ENCODE measurements at places on chromosomes 1 and 21. TPM values are rescaled to one million over a fixed set of nuclear protein-coding genes. Genes with fewer than 3 reads are reported as not detected.

DNA sequence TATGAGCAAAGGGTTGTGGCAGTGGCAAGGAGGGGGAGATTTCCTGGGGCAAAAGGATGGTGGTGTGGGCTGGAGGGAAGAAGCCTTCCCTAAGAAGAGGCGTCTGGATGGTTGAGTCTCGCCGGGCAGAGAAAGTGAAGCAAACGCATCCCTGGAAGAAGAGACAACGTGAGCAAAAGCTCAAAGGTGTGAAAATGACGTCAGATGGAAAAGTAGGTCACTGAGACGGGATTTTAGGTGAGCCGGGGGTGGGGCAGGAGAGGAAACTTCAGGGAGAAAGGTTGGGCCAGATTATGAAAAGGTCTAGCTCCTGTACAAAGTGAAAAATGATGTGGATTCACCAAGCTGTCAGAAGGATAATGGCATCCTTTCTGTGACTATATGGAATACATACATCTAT lies 95.3 kb upstream of the KCNE2 start:
- no peaks in the 10 kb centered on the region for H3K36me3 ChIP-seq
- DNase-seq = no peak
- no peaks in the 10 kb centered on the region for H3K27me3 ChIP-seq

GRCh38 chr1:221644663-221645258 lies 97.1 kb downstream of the DUSP10 start:
- H3K4me3 ChIP-seq = no peak overlapping the region
- no peaks in the 10 kb centered on the region for H3K27me3 ChIP-seq
- no peaks in the 10 kb centered on the region for H3K36me3 ChIP-seq
- no peaks in the 10 kb centered on the region for H3K4me1 ChIP-seq
- H3K27ac ChIP-seq = no peak overlapping the region

- H3K27ac ChIP-seq = no peak overlapping the region
- DNase-seq = no peak
- no peaks in the 10 kb centered on the region for H3K36me3 ChIP-seq
Measured at GRCh38 chr1:153592748-153593147, 20.2 kb downstream of the S100A16 start.

DNA sequence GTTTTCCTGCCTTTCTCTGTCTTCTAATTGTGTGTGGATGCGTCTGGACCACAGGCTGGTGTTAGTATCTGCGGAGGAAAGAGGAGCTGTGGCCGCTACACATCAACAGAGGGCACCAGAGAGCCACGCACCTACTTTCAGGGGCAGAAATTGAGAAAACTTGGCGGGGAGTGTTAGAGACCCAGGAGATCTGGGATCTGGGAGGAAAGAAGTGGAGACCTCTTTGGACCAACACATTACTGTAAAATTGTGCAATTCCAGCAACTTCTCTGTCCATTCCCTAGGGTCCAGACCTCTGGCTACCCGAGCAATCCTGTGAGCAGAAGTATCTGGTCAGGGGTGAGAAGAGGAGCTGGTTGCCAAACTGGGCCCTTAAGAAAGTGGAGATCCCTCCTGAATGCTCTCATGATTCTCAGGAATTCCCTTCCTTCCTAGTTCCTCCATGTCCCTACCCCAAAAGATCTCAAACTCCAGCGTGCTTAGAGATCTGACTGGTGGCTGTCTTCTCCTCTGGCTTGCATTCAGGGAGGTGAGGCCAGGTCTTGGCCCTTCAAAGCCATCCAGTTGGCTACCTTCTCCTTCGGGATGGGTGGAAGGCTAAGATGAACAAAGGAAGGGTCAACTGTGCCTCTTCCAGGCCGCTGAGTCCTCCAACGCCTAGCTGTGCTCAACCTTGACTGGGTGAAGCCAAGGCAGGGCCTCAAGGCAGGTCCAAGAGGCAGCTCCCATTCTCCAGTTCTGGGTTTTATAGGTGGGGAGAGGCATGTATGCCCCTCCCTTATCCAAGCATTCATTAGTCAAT lies 1.2 kb upstream of the KIRREL1 start:
- no peak overlapping the region for H3K4me3 ChIP-seq
- DNase-seq = peak; percentile 86
- H3K27ac ChIP-seq = peak overlapping the region; percentile 97
- H3K4me1 ChIP-seq = no peaks in the 10 kb centered on the region
- no peaks in the 10 kb centered on the region for H3K36me3 ChIP-seq

- DNase-seq = no peak
- no peak overlapping the region for H3K4me3 ChIP-seq
- H3K27ac ChIP-seq = no peak overlapping the region
- no peaks in the 10 kb centered on the region for H3K4me1 ChIP-seq
- H3K36me3 ChIP-seq = no peaks in the 10 kb centered on the region
- no peaks in the 10 kb centered on the region for H3K27me3 ChIP-seq
Measured at GRCh38 chr1:199639453-199639852, 388.1 kb upstream of the NR5A2 start.

- no peak for DNase-seq
- H3K27me3 ChIP-seq = no peaks in the 10 kb centered on the region
- H3K36me3 ChIP-seq = no peaks in the 10 kb centered on the region
- no peak overlapping the region for H3K4me3 ChIP-seq
- H3K27ac ChIP-seq = no peak overlapping the region
Measured at GRCh38 chr1:82483146-82483545, 682.4 kb downstream of the ADGRL2 start.

DNA sequence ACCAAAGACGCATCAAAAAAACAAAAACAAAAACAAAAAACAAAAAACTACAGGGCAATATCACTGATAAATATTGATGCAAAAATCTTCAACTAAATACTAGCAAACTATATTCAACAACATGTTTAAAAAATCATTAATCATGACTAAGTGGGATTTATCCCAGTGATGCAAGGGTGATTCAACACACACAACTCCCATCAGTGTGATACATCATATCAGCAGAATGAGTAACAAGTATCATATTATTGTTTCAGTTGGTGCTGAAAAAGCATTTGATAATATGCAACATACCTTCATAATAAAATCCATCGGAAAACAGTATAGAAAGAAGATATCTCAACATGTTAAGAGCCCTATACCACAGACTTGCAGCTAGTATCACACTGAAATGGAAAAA lies 953.0 kb downstream of the AMY1C start:
- no peaks in the 10 kb centered on the region for H3K4me1 ChIP-seq
- no peak overlapping the region for H3K27ac ChIP-seq
- no peak for DNase-seq
- no peaks in the 10 kb centered on the region for H3K36me3 ChIP-seq

- peaks cover 24% of the 10 kb centered on the region for H3K4me1 ChIP-seq
- H3K27ac ChIP-seq = peak overlapping the region; percentile 94
- H3K4me3 ChIP-seq = no peak overlapping the region
- DNase-seq = no peak
Measured at GRCh38 chr1:204079608-204079999, 6.7 kb downstream of the SOX13 start.

DNA sequence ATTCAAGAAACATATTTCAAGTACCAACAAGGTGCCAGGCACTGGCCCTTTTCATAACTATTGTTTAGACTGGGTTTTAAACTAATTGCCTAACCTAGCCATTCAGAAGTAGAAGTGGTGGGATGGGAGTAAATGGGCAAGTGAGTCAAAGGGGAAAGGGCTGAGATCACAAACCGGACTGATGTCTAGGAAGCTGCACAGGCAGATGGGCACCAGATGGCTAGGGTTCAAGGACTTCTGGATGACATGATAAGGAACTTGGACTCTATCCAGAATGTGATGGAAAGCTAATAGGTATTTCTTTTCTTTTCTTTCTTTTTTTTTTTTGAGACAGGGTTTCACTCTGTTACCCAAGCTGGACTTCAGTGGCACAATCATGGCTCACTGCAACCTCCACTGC lies 46.6 kb downstream of the LYST start:
- H3K36me3 ChIP-seq = no peaks in the 10 kb centered on the region
- DNase-seq = no peak
- H3K27ac ChIP-seq = no peak overlapping the region
- no peaks in the 10 kb centered on the region for H3K27me3 ChIP-seq
- no peak overlapping the region for H3K4me3 ChIP-seq

GRCh38 chr1:233730809-233731208 lies 116.9 kb downstream of the KCNK1 start:
- no peak for DNase-seq
- no peaks in the 10 kb centered on the region for H3K4me1 ChIP-seq
- H3K27ac ChIP-seq = no peak overlapping the region
- H3K36me3 ChIP-seq = no peaks in the 10 kb centered on the region
- no peaks in the 10 kb centered on the region for H3K27me3 ChIP-seq

DNA sequence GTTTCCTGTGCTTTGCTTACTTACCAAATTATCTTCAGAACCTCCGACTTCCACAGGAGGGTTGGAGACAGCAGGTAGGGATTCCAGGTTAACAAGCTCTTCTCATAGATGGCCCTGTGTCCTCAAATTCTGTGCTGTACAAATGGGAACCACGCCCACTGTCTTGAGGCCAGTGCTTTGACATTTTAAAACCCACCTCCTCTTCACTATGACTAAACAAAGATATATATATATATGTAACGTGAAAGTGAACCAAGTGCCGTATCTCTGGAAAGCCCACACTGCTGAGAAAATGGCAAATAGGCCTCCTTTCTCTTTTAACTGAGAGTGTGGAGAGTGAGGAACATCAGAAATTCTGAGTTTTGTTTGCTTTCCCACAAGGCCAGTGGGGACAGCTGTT lies 99.6 kb downstream of the ZBTB18 start:
- H3K27me3 ChIP-seq = no peaks in the 10 kb centered on the region
- H3K27ac ChIP-seq = peak overlapping the region; percentile 21
- no peak for DNase-seq
- H3K36me3 ChIP-seq = no peaks in the 10 kb centered on the region

DNA sequence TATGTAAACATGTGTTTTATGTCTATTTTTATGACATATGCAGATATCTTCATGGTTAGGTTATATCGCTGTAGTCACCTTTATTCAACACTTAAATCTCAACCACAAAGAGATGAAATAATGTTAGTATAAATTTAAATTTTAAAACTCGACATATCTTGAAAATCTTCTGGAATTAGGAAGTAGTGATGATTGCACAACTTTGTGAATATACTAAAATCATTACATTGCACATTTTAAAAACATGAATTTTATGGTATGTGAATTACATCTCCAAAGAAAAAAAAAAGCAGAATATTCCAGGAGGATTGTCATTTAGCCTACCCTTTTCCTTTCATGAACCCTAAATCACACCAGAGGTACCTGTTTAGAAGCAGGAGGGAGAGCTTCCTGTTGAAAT lies 39.4 kb upstream of the CACYBP start:
- peaks cover 4% of the 10 kb centered on the region for H3K4me1 ChIP-seq
- H3K27me3 ChIP-seq = no peaks in the 10 kb centered on the region
- no peak overlapping the region for H3K27ac ChIP-seq
- H3K4me3 ChIP-seq = no peak overlapping the region
- DNase-seq = no peak
- no peaks in the 10 kb centered on the region for H3K36me3 ChIP-seq

Gene NR1I3
- total RNA-seq = not detected

- no peaks in the 10 kb centered on the region for H3K4me1 ChIP-seq
- no peaks in the 10 kb centered on the region for H3K36me3 ChIP-seq
- DNase-seq = no peak
- no peaks in the 10 kb centered on the region for H3K27me3 ChIP-seq
- no peak overlapping the region for H3K4me3 ChIP-seq
Measured at GRCh38 chr1:222161676-222162075, 386.2 kb downstream of the HHIPL2 start.

GRCh38 chr1:234953655-234954405 lies 174.8 kb downstream of the TOMM20 start:
- no peak overlapping the region for H3K27ac ChIP-seq
- no peaks in the 10 kb centered on the region for H3K27me3 ChIP-seq
- DNase-seq = no peak
- no peaks in the 10 kb centered on the region for H3K36me3 ChIP-seq
- no peak overlapping the region for H3K4me3 ChIP-seq

- H3K36me3 ChIP-seq = no peaks in the 10 kb centered on the region
- DNase-seq = no peak
- no peaks in the 10 kb centered on the region for H3K4me1 ChIP-seq
- no peak overlapping the region for H3K4me3 ChIP-seq
- no peaks in the 10 kb centered on the region for H3K27me3 ChIP-seq
- no peak overlapping the region for H3K27ac ChIP-seq
Measured at GRCh38 chr1:59502009-59502691, 205.3 kb downstream of the FGGY start.

Measured in uterus (tissue), 4 donors.